GM12891 (cell line): ENCODE measurements at places on chromosomes 16 and 17.
A peak's percentile ranks its signal among the peaks of the same experiment; 100 is the strongest.

GRCh38 chr17:31452101-31452500 lies 60.6 kb downstream of the RAB11FIP4 start:
- DNase-seq: no peak

- DNase-seq: no peak
These were observed 16.6 kb downstream of the CD7 start for GRCh38 chr17:82300707-82301270.

DNA sequence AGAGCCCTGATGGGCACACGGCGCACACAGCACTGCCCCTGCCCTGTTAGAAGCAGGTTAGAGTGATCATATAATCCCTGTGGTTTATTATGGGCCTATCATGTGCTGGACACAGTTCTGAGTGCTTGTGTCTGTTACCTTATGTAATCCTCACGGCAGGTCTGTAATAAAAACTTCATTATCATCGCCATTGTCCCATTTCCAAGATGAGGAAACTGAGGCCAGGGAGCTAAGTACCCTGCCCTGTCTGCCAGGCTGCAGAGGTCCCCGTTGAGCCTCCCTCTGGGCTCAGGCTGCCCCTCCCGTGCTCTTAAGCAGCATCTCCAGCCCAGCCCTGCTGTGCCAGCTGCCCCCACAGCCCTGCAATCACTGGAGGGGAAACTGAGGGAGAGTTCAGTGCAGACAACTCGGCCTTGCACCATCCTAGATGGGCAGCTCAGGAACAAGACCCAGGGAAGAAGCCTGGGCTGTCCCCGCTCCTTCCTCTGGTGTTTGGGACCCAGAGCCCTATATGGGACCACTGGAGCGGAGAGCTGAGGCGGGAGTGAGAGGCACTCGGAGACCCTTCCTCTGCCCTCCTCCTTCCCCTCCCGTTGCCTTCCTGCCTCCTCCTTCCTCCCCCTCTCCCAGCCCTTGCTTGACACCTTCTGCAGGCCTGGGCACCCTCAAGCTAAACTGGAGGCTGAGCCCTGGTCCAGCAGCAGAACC lies 42.0 kb downstream of the WNT3 start:
- DNase-seq: no peak

GRCh38 chr16:87288753-87289362 lies 28.3 kb downstream of the C16orf95 start:
- no peak for DNase-seq

GRCh38 chr16:89006036-89006752 lies 29.2 kb upstream of the CBFA2T3 start:
- DNase-seq: no peak

GRCh38 chr16:79715061-79715460 lies 114.5 kb upstream of the MAF start:
- DNase-seq: no peak

DNA sequence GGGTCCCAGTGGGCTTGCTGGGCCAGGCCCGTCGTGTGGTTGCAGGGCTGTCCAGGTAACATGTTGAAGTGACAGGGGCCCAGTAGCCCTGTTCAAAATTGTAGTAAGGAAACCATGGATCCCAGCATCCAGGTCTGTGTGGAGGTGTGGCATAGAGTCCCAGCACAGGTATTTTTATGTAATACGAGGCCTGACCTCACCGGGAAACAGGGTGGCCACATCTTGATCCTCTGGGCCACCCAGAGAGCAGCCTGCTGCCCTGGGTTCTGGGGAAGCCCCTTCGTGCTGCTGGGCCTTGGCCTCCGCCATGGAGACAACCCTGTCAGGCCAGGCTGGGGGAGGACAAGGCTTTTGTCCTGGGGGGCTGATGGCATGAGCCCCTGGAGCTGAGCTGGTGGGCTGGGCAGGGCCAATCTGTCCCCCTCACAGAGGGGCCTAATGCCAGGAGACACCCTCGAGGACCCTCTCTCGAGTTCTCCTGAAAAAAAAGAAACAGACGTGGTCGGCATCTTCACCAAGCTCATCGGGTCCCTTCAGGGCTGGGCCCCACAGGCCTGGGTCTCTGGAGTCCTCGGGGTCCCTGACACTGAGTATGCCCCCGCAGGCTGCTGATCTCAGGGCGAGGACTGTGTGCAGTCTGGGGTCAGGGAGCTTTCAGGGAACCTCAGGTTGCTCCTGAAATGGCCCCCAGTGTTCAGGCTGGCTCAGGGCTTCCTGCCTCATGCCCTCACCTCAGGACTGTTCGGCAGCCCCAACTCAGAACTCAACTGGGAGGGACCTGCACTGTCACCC lies 47.8 kb downstream of the TNFRSF13B start:
- no peak for DNase-seq

GRCh38 chr16:59048876-59049275 lies 314.8 kb upstream of the GOT2 start:
- no peak for DNase-seq

DNA sequence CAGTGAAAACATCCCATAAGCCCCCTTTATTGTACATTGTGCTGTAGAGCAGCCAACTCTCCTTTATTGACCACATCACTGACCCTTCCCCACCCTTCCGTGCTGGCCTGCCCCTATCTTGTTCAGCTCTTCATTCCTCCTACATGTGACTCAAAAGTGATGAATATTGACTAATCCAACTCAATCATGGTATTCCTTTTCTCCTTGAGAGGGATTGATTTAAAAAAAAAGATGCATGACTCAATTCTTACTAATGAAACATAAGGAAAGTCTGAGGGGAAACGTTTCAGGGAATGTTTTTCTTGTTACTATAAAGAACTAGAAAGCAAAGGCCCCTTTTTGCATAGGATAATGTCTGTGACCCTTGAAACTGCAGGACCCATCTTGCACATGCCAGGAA lies 125.2 kb upstream of the SOX9 start:
- no peak for DNase-seq

GRCh38 chr17:27930000-27930399 lies 36.8 kb upstream of the LYRM9 start:
- no peak for DNase-seq

- no peak for DNase-seq
These were observed 34.7 kb downstream of the GINS3 start for GRCh38 chr16:58426966-58427365.

DNA sequence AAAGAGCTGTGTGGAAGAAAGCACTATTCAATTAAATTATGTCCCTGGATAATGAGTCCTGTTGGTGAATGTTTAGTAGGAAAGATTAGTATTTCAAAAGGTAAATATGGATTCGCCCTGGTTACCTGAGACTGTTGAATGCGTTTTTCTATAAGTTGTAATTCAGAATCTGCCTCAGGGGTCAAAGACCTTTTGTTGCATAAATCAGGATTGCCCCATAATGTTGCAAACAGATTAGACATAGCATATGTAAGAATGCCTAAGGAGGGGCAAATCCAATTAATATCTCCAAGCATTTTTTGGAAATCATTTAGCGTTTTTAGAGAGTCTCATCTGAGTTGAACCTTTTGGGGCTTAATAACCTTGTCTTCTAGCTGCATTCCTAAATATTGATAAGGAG lies 70.1 kb upstream of the ARL4D start:
- DNase-seq: no peak

DNA sequence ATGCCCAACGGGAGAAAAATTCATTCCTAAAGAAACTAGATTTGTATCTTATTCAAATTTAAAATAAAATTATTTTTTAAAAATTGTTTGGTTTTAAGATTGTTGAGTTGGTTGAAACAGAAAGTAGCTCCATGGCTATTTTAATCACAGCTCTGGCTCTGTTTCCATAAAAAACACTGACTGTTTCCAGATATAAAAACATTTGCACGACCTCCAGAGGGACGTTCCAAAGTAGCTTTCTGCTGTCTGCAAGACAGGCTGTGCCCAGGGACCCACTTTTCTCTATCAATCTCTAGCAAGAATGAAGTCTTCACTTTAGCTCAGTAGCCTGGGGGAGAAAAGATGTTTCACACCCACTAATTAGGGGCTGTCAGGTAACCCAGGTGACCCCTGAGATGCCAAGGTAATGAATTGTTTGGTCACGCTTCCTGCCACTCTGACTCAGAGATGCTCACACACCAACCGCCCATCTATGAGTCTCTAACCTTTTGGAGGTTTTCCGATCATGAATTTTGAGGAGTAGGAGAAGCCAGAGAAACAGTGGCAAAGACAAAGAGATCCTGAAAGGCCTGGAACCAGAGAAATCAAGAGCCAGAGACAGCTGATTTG lies 220.1 kb upstream of the SOX9 start:
- DNase-seq: no peak

GRCh38 chr17:17119106-17119505 lies 76.8 kb downstream of the MPRIP start:
- DNase-seq: no peak

DNA sequence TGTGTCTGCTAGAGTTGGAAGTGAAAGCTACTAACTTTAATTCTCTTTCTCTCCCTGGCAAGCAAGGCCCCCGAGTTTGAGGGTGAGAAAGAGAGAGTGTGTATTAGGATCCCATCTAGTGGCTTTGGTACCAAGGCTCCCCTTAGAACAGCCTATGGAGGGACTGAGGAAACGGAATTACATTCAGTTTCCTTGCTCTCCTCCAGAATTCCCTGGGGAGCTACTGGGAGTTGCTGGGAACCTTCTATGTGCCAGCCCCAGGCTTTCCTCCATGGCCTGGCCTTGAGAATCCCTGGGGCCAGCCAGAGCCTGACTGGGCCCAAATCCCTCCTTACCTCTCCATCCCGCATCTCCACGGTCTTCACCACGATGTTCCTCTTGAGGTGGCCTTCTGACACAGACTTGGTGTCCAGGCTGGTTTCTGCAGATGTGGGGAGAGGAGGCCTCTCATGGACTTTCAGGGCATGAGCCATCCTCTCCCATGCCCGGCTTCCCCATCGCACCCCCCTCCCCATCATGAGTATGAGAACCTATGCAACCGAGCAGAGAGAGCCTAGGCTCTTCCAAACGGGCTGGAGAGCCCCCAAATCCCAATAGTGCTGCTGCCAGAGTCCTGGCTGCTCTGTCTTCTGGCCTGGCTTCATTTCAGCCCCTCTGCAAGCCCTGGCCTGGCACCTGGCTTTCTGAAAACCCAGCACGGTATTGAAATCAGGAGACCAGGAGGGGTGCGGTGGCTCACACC lies 7.4 kb downstream of the GFAP start:
- no peak for DNase-seq

- DNase-seq: no peak
These were observed 26.7 kb downstream of the NECAB2 start for GRCh38 chr16:83994703-83995102.

GRCh38 chr16:89315791-89316581 lies 98.5 kb downstream of the ZNF778 start:
- peak; percentile 72 for DNase-seq

DNA sequence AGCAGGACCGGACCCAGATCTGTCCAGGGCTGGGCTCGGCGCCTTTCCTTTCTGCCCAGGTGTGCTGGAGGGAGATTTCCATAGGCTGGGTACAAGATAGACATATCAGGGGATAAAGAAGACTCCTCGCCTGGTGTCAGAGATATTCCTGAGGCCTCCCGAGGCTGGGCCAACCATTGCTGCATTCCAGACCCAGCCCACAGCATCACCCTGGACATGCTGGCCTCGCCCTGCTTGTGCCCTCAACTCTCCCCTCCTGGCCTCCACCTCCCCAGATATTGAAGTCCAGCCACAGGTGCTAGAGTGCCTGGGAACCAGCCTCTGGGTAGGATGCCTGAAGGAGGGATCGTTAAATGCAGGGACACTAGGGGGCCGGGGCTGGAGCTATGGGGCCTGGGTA lies 2.1 kb downstream of the CD300LG start:
- DNase-seq: no peak

DNA sequence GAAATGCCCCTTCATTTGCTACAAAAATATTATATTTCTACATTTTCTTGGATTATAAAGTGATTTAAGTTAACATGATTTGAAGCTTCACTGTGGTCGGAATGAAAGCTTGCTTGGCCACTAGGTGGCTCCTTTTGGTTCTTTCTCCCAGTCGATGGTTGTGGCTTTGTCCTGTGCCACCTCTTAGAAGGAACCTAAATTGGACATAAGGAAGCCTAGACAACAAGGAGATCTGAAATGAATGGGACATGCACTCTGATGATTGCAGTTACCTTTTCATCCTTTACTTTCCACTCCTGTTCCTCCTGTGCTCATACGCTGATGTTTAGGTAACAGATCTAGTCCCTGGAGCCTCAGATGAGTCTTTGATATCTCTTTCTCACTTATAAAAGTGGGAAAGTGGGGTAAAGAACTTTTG lies 39.2 kb downstream of the FTO start:
- no peak for DNase-seq

- no peak for DNase-seq
These were observed 410.2 kb upstream of the GOT2 start for GRCh38 chr16:59144326-59144725.

DNA sequence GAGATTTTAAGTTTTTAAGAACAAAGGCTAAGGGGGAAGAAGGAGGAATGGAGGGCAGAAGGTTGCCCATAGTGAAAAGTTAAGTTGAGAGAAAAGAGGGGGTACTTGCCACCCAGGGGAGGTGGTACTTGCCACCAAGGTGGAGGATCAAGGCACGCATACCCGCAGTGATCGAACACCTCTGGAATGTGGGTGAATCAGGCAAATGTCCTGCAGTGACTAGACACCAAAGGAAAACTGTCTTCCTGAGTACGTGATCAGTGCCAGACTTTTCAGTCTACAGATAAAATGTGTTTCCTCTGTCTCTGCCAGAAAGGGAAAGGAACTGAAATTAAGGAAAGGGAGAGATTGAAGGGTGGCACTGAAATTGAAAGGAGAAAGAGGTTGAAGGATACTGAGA lies 2285.3 kb downstream of the TP53TG3F start:
- no peak for DNase-seq

GRCh38 chr16:56348168-56349085 lies 76.9 kb downstream of the AMFR start:
- DNase-seq: no peak

DNA sequence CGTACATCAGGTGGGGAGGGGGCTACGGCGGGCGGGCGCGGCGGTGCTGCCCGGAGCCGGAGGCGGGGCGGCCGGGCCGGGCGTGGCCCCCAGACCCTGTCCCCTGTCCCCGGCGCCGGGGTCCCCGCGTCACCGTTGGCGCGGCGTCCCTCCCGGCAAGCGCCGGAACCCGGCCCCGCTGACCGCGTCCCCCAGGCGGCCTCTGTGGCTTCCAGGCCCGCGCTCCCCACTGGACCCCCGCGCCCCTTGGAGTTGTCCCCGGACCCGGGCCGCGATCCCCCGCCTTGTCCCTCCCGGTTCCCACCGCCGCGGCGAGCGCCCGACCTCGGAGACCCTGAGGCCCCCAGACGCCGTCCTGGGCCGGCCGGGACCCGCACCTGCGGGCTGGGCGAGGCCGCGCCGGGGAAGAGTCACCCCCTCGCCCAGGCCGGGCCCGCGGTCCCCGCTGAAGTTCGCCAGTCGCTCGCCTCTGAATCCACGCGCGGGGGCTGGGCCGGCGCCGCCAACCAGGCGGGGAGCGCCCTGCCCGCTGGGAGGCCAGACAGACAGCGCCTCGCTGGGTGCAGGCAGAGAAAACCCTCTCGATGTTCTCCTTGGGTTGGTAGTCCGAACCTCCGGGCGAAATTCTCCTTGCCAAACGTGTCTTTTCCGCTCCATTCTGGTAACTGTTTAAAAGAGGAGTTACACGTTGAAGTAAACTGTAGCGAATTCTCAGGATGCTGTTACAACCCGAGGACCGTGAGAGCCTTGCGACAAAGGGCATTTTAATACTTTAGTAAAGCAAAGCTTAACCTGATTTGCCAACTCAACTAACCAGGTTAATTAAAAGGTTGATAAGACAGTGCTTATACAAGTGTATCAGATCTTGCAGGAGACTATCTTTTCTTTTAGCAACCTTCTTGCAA lies 761 bp downstream of the GAN start:
- peak; percentile 33 for DNase-seq

- DNase-seq: no peak
These were observed 178.9 kb downstream of the PRKCA start for GRCh38 chr17:66481271-66481670.
